ENCODE measurements at places on chromosomes 13 and 19. TPM values are rescaled to one million over a fixed set of nuclear protein-coding genes. Genes with fewer than 3 reads are reported as not detected.

Gene GPR32
- not detected for total RNA-seq

GRCh38 chr13:101265934-101266333 lies 150.4 kb downstream of the NALCN start:
- DNase-seq = no peak

GRCh38 chr19:3585301-3586126 lies at the start of gene GIPC3:
TSS of gene GIPC3 (plus strand) at chr19:3585478. CDS start at chr19:3585598, 120 bp downstream.
- peak; percentile 76 for DNase-seq

DNA sequence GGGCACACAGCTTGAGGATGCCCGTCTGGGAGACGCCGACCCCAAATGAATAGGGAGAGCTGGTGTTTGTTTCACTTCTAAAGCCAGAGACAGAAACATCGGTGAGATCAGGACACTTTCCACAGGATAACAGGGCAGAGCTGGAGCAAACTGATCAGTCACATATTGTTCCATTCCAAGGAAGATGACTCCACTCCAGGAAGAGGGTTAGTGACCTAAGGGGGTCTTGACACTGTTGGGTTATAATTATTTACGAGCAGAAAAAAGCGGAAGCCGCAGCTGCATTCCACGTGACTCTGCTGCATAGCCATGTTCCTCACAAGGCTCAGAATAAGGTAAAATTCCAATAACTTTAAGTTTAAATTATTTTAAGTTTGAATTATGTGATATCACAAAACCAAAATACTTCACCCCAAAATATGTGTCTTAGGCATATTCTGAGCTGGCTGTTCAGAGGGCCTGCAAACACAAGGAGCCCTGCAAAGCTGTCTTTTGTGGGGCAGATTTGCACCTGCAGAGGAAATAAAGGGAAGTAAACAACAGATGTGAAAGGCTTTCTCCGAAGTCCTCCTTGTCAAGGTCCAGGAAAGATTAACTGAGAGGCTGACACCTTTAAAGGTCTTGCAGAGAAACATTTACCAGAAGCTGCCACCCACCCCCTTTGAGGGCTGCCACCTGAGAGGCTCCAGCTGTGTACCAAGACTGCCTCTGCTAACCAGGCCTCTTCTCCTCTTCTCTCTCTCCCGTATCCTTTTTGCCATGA lies 819.2 kb downstream of the UQCRFS1 start:
- no peak for DNase-seq

Gene F10
- 0.29 TPM for total RNA-seq
